GM10248 (cell line): ENCODE measurements at places on chromosomes 6 and 20.

- no peak for DNase-seq
These were observed 63.5 kb downstream of the IRF4 start for GRCh38 chr6:455006-455585.

- DNase-seq = no peak
These were observed 120.9 kb upstream of the RPS6KA2 start for GRCh38 chr6:166747644-166748595.

- no peak for DNase-seq
These were observed 73.9 kb downstream of the BACH2 start for GRCh38 chr6:90222724-90223198.

DNA sequence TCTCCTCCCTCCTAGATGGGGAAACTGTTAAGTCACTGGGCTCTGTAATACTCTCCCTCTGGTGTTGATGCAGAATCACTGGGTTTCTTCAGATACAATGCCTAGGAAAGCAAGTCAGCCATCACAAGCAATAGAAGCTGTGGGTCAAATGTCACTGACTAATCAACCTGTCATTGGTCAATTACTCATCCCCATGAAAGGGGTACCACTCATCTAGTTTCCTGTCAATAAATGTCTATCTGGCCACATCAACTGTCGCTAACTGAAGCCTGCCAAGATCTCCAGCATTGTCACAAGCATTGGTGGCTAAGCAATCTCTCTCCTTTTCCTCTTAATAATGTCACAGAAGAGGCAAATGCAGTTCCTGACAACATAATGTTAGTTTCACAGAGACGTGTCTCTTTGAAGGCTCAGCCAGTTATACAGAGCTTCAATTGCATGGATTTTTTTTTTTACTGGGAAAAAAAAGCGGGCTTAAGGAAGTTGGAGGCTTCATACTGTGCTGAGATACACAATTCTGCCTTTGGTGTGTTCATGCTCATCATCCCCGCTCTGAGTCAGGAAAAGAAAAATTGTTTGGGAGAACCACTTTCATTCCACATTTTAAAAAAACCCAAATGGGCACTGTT is 355.9 kb downstream of the BTBD9 start:
- DNase-seq = no peak

DNA sequence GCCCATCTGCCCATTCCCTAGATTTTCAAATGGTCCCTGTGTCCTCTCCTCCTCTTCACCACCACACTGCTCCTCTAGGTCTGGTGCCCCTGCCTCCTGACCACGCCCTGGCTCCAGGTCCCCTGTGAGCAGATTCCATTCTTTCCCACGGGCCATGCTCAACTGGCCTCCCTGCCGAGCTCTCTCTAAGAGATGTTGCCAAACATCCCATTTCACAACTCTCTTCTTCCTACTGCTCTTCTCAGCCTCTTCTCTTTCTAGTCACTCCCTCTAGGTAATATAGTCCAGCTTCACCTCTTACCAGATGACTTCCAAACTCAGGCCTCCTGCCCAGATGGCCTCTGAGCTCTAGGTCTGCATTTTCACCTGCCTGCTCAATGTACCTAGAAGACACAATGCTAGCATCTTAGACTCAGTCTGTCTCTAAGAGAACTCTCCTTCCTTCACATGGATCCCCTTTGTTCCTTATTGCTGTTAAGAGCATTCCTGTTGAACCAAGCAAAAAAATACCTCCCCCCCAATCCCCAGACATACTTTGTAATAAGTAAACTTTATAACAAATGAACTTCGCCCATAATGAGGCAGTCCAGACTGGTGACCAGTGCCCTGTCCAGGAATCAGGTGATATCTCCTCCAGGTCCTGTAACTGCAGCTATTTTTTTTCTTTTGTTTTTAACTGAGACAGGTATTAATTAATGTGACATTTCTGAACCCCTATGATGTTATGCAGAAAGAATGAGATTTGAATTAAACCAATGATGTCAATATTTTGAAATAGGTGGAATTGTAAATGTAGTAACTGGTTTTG is 79.0 kb downstream of the LYRM4 start:
- no peak for DNase-seq

- DNase-seq = no peak
These were observed 68.5 kb downstream of the LYRM4 start for GRCh38 chr6:5192135-5192794.

- DNase-seq = no peak
These were observed 5.3 kb downstream of the HLA-B start for GRCh38 chr6:31351401-31352309.

- DNase-seq = no peak
These were observed 188.2 kb downstream of the LRFN2 start for GRCh38 chr6:40398810-40399477.

- no peak for DNase-seq
These were observed 16.1 kb downstream of the FBXO30 start for GRCh38 chr6:145798530-145798929.

DNA sequence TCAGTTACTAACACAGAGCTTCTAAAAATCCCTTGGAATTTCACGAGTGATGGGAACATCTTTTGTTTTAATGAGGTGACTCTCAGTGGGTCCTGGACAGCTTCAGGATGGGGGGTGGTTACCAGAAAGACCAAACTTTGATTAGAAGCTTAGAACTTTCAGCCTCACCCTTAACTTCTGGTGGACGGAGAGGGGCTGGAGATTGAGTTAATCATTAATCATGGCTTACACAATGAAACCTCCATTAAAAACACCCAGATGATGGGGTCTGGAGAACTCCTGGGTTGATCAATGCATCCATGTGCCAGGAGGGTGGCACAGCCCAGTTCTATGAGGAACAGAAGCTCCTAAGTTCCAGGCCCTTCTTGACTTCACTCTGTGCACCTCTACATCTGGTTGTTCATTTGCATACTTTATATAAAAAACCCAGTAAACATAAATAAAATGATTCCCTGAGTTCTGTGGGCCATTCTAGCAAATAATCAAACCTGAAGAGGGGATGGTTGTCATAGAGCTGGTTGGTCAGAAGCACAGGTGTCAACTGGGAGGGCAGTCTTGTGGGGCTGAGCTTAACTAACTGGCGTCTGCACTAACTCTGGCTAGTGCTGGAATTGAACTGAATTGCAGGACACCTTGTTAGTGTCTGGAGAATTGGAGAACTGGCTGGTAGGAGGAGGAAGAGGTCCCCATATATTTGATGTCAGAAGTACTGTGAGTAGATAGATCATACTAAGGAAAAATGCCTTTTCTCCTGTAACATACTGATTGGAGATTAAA is 10.3 kb downstream of the RMND1 start:
- no peak for DNase-seq

DNA sequence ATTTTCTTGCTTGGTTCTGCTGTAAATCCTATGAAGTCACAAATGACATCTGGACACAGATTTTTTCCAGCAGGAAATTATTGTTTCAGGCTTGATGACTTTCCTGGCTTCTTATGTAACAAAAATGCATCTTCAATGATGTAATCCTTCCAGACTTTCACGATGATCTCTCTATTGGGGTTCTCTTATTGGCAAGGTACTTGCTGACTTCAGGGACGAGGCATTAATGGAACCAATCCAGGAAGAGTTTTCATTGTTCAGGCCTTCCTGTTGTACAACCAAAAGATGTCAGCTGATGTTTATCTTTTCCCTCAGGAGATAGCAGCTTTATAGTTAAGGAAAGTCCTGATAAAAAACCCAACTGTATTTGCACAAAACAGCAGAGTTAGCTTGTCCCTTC is 118.5 kb upstream of the MMS22L start:
- no peak for DNase-seq

DNA sequence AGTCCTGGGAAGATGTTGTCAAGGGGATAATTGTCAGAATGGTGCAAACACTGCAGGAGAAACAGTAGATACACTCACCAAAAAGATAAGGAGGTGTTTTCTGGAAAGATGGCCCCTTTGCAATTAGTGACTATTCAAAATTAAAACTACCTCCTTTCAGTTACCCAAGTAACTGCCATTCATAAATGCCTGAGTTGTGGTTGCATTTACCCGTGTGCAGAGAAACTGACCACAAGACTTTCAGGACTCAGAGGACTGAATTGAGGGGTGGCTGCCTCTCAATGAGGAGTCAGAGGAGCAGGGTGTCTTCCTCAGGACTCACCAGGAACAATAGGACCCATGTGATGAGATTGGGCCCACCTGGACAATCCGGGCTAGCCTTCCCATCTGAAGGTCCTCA is 39.0 kb downstream of the GCM1 start:
- DNase-seq = no peak

DNA sequence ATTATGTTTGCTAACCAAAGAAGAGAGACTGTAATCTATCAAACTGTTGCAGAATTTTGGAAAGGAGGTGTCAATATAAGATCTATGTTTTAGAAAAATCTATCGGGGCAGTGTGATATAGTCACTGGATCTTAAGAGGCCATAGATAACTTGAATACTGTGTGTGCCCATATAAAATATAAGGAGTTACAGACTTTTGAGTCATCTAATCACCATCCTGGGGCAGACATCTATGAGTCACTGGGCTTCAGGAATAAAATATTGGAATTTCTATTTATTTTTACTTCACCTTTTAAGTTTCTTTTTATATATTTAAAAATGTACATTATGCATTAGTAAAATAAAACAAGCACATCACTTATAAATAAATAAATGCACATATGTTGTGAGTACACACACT is 509.3 kb upstream of the MAN1A1 start:
- no peak for DNase-seq

DNA sequence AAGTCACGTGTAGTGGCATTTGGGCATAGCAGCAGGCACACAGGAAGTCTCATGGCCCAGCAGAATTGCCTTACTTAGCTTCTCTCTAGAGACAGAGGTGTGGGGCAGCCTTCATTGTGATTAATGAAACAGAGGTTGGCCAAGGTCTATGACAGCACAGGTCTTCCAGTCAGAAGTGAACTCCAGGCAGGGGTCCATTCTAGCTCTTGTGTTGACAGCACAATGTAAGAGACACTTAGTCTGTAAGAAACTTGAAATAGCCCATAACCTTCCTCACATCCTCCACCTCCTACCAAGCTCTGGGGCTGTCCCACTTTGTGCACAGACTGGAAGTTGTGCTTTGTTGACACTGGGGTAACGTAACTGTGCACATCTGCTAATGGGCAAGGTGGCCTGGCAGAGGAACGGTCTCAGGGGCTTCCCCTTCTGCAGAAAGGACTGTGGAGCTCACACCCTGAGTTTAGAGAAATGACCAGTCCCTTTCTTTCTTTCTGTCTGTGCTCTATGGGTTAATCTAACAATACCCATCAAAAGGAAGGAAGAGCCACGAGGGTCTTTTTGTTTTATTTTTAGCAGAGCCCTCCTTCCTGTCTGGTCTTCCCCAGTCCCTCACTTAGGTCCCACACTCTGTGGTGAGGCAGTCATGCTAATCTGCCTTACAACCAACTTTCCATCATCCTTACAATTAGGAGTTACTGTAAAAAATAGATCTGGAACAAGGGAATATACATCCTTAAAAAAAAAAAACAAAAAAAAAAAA is 35.6 kb upstream of the TAGAP start:
- no peak for DNase-seq

GRCh38 chr6:117072781-117073180 is 192.6 kb upstream of the VGLL2 start:
- DNase-seq = no peak

- DNase-seq = no peak
These were observed 51.5 kb downstream of the PTPRT start for GRCh38 chr20:43138061-43138770.

DNA sequence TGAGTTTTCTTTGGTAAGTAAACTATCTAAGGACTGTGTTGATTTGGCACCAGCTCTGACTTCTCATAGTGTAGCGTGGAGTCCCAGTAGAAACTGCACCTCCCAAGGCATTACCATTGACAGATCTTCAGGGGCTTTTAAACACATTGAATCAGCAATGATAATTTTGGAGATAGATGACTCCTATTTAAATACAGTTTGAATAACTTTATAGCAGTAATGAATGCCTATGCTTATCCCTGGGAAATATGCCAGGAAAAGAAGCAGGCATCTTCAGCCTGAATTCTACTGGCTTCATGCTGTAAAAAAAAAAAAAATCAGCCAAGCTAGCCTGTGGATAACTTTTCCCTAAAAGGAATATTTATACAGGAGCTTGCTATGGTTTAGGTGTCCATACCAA is 895.9 kb downstream of the EYS start:
- DNase-seq = no peak

DNA sequence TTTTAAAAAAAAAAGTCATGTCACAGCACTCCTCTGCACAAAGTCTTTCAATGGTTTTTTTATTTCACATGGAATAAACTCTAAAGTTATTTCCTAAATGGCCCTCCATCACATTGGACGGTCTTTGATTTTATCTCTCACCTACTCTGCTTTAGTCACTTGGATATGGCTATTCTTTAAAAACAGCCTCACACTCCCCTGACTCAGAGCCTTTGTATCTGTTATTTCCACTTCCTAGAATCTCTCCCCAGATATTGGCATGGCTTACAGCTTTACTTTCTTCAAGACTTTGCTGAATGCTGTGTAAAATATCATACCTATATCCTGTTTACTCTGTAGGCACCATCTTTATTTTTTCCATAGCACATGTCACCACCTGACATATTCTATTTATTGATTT is 194.7 kb upstream of the MCHR2 start:
- no peak for DNase-seq

DNA sequence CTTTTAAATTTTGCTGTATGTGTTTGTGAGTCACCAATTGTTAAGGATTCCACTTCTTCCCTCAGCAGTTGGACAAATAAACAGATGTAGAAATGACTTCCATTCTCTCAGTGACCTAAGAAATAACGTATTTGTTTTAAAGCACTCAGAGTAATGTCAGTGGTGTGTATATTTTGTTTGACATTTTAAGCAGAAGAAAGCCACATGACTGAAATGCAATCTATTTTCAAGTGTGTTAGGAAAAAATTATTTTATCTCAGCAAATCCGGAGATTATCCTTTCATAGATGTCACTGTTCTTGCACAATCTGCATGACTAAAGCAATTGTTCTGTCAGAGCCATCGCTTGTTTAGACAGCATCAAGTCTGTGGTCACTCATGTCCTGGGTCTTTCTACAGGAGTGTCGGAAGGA is 77.1 kb downstream of the JAG1 start:
- no peak for DNase-seq

DNA sequence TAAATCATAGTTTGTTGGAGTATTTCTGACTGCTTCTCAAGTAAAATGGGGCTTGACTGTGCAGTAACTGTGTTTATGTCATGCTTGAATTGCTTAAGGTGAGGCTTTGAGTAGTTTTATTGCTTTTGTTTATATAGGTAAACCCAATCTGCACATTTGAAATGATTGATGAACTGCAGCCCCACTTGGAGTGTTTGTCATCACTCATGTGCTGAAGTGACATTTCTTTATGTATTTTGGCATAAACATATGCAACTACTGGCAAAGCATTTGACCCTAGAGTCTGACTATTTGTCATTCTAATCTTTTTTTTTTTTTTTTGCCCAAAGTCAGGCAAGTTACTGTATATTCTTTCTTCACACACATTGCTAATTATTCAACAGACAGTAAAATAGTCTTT is 491.4 kb upstream of the POU3F2 start:
- DNase-seq = no peak

- no peak for DNase-seq
These were observed 39.8 kb upstream of the HBS1L start for GRCh38 chr6:135094403-135094821.
